Fibroblast of skin of abdomen (primary cell): ENCODE measurements at places on chromosomes 13 and 19.
A peak's percentile ranks its signal among the peaks of the same experiment; 100 is the strongest.

DNA sequence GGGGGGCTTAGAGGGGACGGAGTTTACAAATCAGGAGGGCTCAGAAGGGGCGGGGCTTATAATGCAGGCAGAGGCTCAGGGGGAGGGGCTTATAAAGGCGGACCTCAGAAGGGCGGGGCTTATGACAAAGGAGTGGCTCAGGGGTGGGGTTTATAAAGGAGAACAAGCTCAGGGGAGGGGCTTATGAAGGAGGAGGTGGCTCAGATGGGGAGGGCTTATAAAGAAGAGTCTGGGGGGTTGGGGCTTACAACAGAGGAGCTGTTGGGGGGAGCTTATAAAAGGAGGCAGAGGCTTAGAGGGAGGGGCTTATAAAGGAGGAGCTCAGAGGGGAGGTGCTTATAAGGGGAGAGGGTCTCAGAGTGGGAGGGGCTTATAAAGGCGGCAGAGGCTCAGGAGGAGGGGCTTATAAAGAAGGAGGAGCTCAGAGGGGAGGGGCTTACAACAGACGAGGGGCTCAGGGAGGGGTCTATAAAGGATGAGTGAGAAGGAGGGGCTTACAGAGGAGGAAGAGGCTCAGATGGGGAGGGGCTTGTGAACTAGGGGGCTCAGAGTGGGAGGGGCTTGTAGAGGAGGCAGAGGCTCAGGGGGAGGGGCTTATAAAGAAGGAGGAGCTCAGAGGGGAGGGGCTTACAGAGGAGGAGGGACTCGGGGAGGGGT is 1.0 kb downstream of the SMIM24 start:
- DNase-seq, result peak; percentile 16

DNA sequence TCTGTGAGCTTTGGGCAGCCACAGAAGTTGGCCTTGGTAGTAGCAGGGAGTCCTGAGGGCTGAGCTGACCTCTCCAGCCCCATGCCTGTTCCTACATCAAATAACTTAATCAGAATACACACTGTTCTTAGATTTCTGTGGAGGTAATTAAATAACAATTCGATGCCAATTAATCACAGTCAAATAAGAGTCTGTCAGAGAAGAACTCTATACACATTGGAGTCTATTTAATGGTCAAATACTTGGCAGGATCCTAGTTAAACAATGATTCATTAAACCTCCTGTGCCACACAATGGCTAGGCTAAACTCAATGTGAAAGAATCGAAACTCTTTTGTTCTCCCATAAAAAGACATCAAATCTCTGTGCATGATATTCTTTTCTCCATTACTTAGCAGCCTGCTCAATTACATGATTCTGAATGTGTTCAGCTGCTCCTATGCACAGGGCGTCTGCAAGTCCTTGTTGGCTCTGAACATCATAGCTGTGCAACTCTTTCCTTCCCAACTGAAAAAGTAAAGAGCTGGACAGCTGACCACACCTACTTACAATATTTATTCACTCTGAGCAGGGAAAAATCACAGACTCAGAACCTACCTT is 173.1 kb downstream of the ABCC4 start:
- no peak for DNase-seq

DNA sequence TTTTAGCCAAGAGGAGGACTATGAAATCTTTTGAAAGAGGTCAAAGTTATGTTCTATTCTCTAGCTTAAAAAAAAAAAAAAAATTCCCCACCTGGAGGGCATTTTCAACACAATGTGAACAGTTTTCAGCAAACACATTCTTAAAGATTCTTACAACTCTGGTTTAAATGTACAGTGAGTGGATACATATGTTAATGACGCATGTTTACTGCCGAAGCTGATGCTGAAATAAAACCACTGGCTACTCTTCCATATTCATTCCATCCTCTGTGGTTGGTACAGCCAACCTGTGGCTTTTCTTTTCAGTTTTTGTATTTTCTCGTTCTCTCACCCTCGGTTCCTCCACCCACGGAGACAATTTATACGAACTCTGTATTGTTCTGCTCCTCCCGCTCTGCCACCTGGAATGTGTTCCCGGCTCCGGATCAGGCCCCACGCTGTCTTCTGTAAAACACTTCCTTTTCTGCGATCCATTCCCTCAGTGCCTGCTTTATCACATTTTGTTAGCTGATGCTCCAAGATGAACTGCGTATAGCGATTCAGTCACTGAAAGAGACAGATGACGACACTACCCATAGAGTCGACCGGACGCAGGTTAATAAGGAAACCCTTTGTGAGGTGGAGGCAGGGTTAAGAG is 466.4 kb upstream of the ARGLU1 start:
- peak; percentile 57 for DNase-seq

- peak; percentile 76 for DNase-seq
These were observed 2.0 kb downstream of the MISP start for GRCh38 chr19:752652-753517.

DNA sequence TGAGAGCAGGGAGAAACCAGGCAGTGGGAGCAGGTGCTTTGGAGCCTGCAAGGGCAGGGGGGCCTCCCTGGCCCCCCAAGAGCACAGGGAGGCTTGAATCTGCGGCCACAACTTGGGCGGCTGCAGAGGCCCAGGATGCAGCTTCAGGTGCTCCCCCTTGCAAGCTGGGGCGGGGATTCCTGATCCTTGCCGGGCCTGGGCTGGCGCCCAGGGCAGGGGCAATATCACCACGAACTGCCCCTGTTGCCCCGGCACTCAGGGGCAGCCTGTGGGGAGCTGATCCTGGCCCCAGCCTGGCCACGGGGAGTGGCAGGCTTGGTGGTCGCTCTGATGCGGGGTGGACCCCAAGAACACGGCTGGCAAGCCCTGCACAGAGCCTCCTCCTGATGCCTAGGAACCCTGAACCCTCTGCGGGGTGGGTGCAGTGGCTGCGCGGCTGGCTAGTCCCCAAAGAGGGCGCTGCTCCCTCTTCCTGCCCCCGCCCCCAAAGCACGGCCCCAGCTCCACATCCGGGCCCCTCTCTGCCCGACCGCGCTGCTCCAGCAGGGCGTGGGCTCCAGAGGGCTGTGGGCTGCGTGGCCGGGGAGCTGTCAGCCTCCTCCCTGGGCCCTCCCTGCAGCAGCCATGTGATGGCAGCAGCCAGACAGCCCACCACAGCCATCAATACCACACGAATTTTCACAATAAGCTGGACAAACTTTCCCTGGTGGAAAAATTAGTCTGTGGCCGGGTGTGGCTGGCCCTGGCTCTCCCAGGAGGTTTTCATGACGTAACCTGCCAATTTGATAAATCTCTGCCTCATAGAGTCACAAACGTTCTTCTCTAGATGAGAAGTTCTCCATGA is 21.0 kb downstream of the TNFSF9 start:
- peak; percentile 16 for DNase-seq

- DNase-seq, result no peak
These were observed 2.0 kb downstream of the LMTK3 start for GRCh38 chr19:48509467-48510194.

- DNase-seq, result no peak
These were observed 391.6 kb downstream of the HS6ST3 start for GRCh38 chr13:96481482-96481881.
